AG08395 (cell line): ENCODE measurements at places on chromosomes 3 and 15.
A peak's percentile ranks its signal among the peaks of the same experiment; 100 is the strongest.

- no peak for DNase-seq
These were observed 41.2 kb downstream of the HERC1 start for GRCh38 chr15:63792584-63792983.

GRCh38 chr3:52406231-52406661, 38.7 kb downstream of the SEMA3G start:
- no peak for DNase-seq

DNA sequence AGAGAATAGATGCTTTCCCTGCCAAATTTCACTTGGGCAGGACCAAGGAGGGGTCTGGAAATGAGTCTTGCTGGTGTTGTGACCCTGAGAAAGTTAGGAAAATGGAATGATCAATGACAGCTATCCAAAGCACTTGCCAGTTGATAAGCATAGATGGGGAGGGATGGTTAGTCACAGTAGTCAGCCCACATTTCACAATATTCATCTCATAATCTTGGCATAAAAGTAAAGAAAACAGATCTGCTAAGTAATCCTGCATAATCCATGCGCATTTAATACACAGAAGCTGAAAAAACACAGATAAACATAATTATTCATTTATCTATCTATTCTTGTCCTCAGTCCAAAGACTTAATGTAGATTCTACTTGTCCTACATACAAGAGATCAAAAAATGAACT, 184.1 kb downstream of the ZIC4 start:
- no peak for DNase-seq

GRCh38 chr15:52238149-52238548, 47.0 kb upstream of the GNB5 start:
- DNase-seq: no peak

DNA sequence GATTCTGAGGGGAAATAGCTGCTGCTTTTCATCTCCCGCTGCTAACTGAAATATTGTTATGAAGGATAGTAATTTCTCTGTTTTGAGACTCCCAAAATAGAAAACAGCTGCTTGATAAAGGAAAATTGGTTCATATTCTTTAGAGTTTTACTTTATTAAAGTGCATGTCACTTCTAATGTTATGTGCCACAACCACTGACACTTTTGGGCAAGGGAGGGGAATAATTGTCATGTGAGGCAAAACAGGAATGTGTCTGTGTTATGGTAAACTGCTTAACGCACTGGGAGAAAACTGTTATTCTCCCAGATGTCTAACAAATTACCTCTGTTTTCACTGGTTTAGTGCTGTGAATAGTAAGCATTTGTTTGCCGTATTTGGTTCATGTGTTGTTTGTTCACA, 201.6 kb downstream of the PDZRN3 start:
- DNase-seq: no peak

- DNase-seq: no peak
These were observed 15.4 kb upstream of the APEH start for GRCh38 chr3:49658711-49659110.

DNA sequence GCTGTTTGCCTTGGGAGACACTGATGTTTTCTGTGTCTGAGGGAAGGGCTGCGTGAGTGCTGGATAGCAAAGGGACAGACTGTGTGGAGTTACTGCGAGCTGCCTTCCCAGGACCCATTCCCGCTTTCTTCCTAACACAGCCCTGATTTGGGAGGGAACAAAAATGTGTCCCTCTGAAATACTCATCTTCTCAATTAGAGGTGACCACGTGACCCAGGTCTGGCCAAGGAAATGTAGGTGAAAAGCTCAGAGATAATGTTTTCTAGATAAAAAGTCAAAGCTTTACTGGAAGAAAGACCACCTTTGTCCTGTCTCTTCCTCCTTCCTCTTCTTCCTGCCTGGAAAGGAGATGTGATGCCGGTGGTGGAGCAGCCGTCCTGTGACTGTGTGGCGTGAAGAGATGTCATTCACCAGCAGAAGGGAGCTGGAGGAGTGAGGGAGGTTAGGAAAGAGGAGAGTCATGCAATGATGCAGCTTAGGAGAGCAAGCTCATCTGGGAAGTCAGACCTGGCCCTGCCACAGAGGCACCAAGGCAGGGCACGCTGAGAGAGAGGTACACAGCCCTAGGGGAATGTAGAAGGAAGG, 105.6 kb downstream of the CHSY1 start:
- no peak for DNase-seq

DNA sequence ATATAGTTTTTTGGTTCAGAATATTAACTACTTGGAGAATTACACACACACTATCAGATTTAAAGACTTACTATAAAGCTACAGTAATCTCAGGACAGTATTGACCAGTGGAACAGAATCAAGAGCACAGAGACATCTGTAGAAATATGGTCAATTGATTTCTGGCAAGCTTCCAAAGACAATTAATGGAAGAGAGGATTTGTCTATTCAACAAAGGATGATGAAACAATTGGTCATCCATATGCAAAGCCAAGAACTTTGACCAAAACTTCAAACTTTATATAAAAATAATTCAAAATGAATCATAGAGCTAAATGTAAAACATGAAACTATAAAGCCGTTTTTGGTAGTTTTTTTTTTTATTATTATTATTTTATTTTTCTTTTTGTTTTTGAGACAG, 29.8 kb upstream of the MB21D2 start:
- no peak for DNase-seq

DNA sequence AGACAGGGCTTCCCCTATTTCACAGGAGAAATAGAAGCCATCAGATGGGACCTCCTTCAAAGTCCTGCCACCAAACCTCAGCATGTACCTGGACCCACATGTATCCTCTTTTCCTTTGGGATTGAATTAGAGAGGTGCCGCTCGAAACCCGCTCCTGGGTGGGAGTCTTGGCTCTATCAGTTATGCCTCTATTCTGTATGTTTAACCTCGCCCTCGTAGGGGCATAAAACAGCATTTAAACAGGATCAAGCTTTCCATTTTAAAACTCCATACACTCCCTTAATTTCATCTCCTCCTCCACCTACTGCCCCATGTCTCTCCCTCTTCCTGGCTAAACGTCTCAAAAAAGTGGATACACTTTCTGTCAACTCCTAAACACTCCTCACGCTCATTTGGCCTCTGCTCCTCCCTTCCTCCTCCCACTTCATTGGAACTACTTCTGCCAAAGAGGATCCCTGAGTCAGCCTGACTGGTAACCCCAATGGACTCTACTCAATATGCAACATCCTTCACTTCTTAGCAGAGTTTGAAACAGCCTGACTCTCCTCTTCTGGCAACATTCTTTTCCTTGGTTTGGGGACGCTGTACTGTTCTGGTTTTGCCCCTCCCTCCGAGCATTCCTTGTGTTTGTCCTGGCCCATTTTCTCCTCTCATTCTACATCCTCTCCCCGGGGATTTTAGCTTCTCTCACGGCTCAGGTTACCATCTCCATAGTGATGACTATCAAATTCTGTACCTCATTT, 23.0 kb upstream of the MUC20 start:
- peak; percentile 95 for DNase-seq

GRCh38 chr3:179933080-179933479, 103.7 kb downstream of the PEX5L start:
- DNase-seq: no peak

GRCh38 chr3:178193846-178194245, 342.4 kb upstream of the KCNMB2 start:
- DNase-seq: no peak

GRCh38 chr3:63193647-63194046, 84.5 kb upstream of the SYNPR start:
- peak; percentile 10 for DNase-seq

- DNase-seq: no peak
These were observed 17.1 kb upstream of the EHHADH start for GRCh38 chr3:185270956-185271332.

GRCh38 chr3:156509189-156510174, 45.4 kb downstream of the SSR3 start:
- DNase-seq: peak; percentile 79

- DNase-seq: no peak
These were observed 1.4 kb downstream of the MAPK6 start for GRCh38 chr15:52020221-52021085.

- no peak for DNase-seq
These were observed 51.8 kb downstream of the KLF13 start for GRCh38 chr15:31378363-31378903.

GRCh38 chr15:36301947-36302346, 277.5 kb upstream of the CDIN1 start:
- no peak for DNase-seq

DNA sequence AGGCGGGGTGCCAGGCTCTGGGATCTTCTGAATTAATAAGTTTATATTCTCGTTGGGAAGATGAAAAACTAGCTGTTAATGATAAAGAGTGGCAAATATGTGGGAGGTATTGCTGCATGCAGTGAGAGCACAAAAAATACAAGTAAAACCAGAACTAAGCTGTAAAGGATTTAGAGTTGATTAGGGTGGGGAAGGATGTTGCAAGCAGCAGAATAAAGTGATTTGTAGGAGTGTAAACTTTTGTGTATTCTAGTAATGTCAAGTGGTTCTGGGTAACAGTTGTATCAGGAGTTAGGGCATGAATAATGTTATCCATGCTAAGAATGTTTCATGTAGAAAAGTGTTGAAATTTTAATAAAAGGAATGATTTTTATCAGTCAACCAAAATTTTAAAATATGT, 18.1 kb downstream of the CRYBG3 start:
- DNase-seq: no peak

DNA sequence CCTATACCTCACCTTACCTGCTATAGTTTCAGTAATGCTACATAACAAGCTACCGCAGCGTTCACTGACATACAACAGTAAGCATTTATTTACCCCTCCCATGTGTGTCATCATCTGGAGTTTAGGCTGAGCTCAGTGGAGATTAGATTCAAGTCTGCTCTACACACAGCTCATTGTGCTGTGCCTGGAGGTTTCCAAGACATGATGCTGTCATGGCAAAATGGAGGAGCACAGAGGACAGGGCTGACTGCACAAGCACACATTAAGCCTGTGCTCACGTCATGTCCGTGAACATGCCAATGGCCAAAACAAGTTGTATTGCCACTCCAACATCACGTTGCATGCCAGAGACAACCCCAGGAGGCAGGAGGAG, 333.8 kb upstream of the TRIM42 start:
- no peak for DNase-seq

GRCh38 chr3:132898141-132898540, 140.1 kb upstream of the TMEM108 start:
- DNase-seq: no peak

GRCh38 chr3:158167737-158168557, 58.1 kb downstream of the RSRC1 start:
- peak; percentile 92 for DNase-seq

DNA sequence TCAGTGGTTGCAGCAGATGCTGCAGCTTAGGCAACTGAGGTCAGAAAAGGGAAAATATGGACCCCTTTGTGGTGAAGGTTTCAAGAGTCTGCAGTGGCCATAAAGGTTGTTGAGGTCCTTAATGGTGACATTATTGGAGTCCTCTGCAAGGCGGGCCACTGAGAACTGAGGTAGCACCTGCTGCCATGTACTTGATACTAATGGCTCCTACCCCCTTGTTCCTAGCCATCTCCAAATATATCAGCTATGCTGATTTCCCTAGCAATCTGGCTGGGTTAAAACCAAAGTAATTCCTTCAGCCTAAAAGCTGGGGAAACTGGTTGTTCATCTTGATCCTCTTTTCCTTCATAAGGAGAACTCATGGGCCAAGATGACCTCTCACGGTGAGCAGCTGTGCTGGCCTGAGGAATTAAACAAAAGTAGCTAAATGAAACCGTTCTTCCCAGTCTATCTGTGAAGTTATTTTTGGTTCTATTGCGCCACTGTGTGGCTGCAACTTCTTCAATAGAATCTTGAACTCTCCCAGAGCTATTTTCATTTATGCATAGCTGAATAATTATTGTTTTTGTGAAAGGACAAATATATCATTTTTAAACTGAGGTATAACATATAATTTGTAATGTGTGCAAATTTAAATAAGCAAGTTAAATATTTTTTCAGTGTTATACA, 76.1 kb upstream of the PLSCR4 start:
- peak; percentile 72 for DNase-seq

- DNase-seq: no peak
These were observed 76.4 kb upstream of the OSBPL11 start for GRCh38 chr3:125671461-125672243.

DNA sequence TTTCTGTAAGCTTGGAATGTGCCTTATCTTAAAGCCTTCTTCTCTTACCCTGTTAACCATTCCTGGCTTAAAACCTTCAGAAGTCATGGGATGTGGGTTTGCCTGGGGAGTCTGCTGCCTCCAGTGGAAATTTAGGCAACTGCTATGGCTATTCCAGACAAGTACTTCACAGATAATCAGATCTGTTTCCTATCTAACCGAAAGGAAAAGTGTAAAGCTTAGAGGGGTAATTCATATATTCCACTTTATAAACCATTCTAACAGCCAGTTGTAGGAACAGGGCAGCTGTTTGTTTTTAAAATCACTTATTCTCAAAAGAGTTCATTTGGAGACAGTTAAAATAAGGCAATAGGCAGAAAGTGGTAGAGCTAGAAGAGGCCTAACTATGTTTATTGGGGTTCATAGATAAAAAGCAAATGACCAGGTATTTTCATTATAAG, 219.9 kb downstream of the TCF12 start:
- peak; percentile 64 for DNase-seq

DNA sequence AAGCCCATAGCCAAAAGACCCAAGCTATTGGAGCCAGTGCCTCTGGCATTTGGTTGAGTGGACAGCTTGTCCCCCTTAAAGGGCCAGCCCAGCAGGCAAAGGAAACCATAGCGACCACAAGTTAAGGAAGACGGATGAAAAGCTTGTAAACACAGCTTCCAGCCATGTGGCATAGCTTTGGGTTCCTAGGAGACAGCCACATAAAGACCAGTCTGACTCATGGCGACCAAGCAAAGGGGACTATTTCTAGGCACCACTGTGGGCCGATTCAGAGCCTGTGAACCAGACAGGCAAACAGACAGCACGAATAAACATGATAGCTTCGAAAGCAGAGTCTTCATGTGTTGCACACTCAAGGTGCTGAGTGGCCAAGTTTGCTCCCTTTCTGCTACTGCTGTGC, 30.5 kb upstream of the SRGAP3 start:
- DNase-seq: peak; percentile 74
